ENCODE measurements at places on chromosomes 7 and 10. TPM values are rescaled to one million over a fixed set of nuclear protein-coding genes. Genes with fewer than 3 reads are reported as not detected.

DNA sequence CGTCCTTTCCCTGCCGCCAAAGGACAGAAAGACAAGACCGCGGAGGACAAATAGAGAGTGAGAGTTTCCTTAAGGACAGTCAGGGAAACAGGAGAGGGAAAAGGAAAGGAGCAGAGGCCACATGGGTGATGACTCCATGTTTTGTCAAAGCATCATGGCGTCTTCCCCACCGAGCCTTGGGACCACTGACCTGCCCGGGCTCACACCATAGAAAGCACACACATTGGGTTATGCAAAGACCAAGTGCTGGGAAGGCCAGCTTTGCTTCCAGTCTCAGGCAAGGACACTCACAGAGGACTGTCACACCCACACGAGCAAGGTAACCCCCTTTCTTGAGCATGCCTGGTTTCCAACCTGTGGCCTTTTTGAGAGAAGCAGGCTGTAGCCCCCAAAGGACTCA is 23.3 kb upstream of the HABP2 start:
- DNase-seq = no peak
- no peaks in the 10 kb centered on the region for H3K4me1 ChIP-seq
- no peak overlapping the region for H3K27ac ChIP-seq
- no peaks in the 10 kb centered on the region for H3K36me3 ChIP-seq
- no peak overlapping the region for H3K4me3 ChIP-seq
- peaks cover 3% of the 10 kb centered on the region for H3K27me3 ChIP-seq

- no peak overlapping the region for H3K4me3 ChIP-seq
- no peak for DNase-seq
- H3K36me3 ChIP-seq = no peaks in the 10 kb centered on the region
- peaks cover 4% of the 10 kb centered on the region for H3K4me1 ChIP-seq
- H3K27me3 ChIP-seq = no peaks in the 10 kb centered on the region
Measured at GRCh38 chr10:12635127-12635541, 285.8 kb downstream of the CAMK1D start.

- no peak overlapping the region for H3K4me3 ChIP-seq
- no peaks in the 10 kb centered on the region for H3K4me1 ChIP-seq
- H3K27me3 ChIP-seq = no peaks in the 10 kb centered on the region
- peaks cover 22% of the 10 kb centered on the region for H3K36me3 ChIP-seq
- H3K27ac ChIP-seq = no peak overlapping the region
Measured at GRCh38 chr7:757741-758163, 30.7 kb upstream of the PRKAR1B start.

PLXDC2 gene
- not detected for polyA plus RNA-seq

SORCS3 gene
- polyA plus RNA-seq = not detected

Measured in GM12878 (cell line).